ENCODE measurements at places on chromosomes 13 and 19.

DNA sequence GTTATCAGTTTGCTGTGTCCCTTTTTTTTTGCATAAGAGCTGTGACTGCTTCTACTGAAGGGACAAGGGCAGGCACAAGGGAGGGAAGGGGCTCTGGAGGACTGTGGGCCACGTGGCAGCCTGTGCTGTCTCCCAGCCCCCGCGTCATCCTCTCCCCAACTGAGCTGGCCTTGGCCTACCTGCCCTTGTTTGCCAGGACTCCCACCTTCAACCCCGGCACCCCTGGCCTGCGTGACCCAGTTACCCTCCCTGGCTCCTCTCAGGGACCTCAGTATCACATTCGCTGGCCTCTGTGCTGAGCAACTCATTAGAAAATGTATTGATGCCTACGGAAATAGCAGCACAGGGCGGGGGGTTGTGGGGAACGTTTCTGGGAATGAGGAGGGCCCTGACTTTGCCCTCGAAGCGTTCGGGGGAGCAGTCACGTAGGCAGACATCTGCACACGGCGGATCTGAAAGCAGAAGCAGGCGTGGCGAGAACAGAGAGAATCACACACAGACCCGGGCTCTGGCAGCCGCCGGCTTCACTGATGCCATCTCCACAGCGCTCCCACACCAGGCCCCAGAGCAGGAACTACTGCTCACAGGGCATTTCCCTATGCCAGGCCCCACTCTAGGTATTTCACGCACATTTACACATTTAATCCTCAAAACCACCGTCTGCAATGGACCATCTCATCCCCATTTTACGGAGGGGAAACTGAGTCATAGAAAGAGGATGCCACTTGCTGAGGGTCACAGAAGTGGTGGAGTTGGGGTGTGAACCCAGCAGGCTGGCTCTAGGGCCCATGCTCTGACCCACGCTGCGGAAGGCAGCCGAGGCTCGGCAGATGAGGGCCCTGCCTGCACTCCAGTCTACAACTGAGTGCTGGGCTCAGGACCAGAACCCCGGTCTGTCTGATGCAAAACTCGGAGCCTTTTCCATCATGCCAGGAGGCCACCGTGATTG lies 5.7 kb upstream of the ATF5 start:
- DNase-seq, result no peak

DNA sequence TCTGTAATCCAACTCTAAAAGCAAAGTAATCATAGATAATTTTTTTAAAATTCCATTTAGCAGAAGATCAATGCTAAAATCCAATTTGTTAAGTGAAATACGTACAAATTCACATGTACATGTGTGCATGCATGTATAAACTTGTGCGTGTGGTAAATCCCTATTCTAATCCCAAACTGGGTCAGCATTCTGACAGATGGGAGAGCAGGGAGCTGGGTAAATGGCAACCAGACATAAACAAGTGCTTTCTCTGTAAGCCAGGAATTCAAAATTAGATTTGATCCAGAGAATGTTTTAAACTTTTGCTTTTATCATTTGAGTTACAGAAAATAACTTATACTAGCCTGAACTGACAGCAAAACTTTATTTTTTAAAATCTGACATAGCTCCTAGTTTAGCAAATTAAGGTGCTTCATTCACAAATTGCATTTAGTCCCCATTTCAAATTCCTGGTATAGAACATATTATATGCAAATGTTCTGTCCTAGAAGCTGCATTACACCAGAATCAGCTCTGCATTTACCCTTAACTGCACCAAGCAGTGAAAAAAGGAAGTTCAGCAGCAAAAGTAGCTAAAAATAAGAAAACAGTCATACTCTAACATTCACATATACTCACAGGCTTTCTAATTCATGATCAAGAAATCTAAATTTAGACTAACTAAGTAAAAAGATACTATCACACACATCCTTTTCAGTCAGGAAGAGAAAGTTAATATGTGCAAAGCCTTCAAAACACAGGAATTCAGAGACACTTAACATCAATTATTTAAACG lies 32.6 kb downstream of the UBL3 start:
- peak; percentile 70 for DNase-seq

GRCh38 chr13:92838786-92839185 lies 387.8 kb upstream of the GPC6 start:
- peak; percentile 79 for DNase-seq

DNA sequence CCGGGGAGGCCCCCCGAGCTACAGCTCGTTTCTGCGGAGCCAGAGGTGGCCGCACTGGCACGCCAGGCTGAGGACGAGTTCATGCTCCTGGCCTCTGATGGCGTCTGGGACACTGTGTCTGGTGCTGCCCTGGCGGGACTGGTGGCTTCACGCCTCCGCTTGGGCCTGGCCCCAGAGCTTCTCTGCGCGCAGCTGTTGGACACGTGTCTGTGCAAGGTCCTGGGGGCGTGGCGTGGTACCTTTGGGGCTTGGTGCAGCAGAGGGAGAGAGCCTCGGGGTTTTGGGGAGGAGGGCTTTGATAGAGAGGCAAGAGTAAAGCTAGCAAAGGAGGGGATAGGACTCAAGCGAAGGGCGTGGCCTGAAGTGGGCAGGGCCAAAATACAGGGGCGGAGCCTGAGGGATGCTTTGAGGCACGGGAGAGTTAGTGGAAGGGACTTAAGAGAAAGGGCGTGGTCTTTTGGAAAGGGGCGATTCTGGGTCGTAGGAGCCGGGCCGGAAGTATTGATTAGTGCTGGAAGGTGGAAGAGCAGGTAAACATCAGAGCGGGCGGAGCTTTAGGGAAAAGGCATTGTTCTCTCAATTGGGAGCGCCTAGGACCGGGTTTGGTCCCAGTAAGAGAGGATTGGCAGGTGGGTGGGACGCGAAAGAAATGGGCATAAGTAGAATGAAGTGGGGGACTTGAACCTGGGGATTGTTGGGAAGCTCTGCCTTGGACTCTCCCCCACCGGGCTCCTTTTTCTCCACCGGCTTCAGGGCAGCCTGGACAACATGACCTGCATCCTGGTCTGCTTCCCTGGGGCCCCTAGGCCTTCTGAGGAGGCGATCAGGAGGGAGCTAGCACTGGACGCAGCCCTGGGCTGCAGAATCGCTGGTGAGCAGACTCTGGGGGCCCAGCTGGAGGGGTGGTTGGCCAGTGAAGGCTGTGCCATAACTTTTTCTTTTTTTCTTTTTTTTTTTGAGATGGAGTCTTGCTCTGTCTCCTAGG lies 1.2 kb downstream of the PPM1N start:
- DNase-seq, result peak; percentile 56

DNA sequence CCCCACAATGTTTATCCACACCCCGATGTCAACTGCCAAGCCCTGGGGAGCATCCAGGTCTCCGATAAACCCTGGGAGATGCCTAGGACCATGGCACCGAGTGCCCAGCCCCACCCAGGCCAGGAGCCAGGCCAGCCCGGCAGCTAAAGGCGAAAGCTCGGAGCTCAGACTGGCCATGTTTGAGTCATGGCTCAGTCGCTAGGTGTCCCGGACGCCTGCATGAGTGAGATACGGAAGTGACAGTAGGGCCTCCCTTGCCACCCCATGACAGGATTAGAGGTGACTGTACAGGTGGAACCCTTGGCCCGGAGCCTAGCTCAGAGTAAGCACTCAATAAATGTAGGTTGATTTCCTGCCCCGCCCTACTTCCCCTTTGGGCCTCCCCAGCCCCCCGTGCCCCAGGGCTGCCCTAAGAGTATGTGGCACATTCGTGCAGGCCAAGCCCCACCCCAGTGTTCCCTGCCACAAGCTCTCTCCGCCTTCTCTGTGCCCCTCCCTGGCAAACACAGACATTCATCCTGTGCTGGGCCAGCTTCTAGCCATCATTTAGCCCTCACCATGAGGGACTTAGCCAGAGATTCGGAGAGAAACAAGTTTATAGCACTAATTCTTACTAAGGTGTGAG lies 5.8 kb upstream of the TPM4 start:
- peak; percentile 20 for DNase-seq

GRCh38 chr19:51204321-51204720 lies 20.6 kb upstream of the CD33 start:
- no peak for DNase-seq

GRCh38 chr19:37902668-37903067 lies 3.7 kb downstream of the WDR87 start:
- peak; percentile 74 for DNase-seq

DNA sequence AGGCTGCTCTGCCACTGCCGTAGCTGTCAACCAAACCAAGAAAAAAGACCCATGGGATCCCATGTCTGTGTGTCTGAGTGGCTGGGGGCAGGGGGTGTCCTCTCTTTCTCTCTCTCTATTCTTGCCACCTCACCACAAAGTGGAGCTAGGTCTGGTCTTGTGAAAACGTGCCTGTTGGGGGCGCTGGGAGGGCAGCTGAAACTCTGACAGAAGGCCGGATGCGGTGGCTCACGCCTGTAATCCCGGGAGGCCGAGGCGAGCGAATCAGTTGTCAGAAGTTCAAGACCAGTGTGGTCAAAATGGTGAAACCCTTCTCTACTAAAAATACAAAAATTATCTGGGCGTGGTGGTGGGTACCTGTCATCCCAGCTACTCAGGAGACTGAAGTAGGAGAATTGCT lies 29.2 kb downstream of the ZNF146 start:
- DNase-seq, result no peak

- peak; percentile 80 for DNase-seq
Observed at GRCh38 chr19:49502866-49503581, 6.8 kb downstream of the RPS11 start.

DNA sequence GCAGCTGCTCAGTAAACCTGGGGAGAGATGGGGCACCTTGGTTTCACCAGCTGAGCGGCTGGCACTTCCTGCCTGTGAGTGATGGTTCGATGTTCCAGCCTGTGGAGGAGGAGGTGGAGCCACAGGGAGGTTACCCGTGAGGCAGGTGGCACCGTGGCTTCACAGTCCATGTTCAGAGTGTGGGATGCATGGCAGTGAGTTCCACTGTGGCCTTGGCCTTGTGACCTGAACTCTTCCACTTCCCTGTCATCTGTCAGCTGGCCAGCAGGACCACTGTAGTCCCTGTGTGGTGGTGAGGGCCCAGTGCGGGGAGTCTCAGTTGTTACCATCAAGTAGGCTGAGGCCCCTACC lies 16.9 kb downstream of the SMARCA4 start:
- no peak for DNase-seq

DNA sequence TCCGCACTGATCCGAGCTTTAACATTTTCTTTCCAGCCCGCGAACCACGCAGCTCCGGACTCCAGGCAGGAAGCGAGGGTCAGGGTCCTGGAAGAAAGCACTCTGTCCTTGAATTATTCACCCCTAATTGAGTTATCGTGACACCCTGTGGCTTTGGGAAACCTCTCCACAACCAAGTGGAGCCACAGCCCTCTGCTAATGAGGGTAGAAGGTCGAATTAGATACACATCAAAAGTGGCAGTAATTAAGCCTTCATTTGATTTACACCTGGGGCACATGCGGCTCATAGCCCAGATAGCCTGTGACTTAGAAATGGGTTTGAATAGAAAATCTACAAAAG lies 15.9 kb upstream of the RNF17 start:
- DNase-seq, result no peak

DNA sequence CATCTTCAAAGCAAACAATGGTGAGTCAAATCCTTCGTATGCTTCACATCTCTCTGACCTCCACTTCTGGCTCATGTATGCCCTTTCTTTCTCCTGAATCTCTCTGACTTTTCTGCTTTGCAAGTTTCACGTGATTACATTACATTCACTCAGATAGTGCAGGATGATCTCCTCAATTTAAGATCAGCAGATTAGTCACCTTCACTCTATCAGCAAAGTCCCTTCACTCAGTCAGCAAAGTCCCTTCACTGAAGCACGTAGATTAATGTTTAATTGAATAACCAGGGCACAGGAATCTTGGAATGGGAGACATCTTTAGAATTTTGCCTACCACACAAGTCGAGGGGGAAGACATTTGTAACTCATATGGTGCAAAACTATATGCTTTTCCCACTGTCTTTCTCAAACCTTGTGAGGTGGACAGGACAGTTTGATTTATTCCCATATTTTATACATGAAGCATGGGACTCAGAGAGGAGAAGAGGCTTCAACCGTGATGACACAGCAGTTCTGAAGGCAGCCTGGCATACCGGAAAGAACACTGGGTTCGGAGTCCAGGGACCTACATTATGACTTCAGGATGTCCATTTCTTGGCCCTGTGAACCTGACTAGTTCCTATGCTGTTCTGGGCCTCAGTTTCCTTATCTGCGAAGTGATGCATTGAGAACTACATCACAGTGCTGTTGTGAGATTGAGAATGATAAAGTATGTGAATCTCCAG lies 23.3 kb downstream of the SIGLECL1 start:
- no peak for DNase-seq

GRCh38 chr13:69274231-69274630 lies 833.4 kb upstream of the ATXN8OS start:
- DNase-seq, result no peak

DNA sequence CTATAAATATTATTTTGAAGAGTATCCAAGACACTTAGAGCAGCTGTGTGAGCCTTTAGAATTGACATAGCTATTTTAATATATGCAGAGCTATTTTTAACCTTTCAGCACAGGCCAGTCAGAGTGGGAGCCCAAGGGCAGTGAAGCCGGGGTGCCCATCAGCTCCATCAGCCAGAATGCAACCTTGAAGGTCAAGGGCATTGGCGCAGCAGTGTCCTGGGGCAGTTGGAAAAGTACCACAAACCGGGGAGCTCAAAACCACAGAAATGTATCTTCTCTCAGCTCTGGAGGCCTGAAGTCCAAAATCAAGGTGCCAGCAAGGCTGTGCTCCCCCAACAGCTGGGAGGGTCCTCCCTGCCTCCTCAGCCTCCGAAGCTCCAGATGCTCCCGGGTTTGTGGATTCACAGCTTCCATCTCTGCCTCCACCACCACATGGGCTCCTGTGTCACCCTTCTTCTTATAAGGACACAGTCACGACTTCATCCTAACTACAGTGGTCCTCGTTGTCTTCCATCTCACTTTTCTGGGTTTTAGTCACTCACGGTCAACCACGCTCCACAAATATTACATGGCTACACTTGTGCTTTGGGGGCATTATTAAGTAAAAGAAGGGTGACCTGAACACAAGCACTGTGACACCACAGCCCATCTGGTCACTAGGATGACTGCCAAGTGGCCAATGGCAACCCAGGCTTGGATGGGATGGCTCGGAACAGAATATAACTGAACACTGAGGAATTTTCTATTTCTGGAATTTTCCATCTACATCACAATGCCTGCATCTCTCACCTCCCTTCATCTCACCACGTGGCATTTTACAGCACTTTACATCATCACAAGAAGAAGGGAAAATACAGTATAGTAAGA lies 15.9 kb upstream of the GAS6 start:
- no peak for DNase-seq

Data from EH (cell line).